ENCODE measurements at places on chromosomes 3 and 15.

GRCh38 chr3:45446706-45447105 is 58.3 kb downstream of the LARS2 start:
- DNase-seq: no peak

GRCh38 chr3:184676927-184677326 is 34.9 kb downstream of the MAGEF1 start:
- no peak for DNase-seq

DNA sequence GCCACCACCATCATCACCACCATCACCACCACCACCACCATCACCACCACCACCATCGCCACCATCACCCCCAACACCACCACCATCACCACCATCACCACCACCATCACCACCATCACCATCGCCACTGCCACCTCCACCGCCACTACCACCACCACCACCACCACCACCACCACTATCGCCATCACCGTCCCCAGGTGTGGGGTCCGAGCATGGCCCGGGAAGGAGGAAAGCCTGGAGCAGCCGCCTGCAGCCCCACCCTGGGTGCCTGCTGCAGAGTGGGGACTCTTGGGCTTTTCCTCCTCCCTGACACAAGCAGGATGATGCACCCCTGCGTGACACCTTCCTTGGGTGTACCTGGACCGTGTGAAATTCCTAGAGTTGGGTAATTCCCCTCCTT is 43.9 kb downstream of the MUC4 start:
- no peak for DNase-seq

DNA sequence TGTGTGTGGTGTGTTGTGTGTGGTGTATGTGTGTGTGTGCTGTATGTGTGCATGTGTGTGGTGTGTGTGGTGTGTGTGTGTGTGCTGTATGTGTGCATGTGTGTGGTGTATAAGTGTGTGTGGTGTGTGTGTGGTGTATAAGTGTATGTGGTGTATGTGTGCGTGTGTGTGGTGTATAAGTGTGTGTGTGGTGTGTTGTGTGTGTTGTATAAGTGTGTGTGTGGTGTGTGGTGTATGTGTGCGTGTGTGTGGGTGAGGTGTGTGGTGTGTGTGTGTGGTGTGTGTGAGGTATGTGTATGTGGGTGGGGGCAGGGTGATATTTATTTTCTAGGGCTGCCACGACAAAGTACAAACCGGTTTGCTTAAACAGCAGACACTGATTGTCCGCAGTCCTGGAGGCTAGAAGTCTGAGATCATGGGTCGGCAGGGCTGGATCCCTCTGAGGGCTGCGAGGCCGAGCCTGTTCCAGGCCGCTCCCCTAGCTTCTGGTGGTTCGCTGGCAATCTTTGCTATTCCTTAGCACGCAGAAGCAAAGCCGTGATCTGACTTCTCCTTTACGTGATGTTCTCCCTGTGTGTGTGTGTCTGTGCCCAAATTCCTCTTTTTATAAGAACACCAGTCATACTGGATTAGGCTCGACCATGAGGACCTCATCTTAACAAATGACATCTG is 160.2 kb downstream of the XXYLT1 start:
- no peak for DNase-seq

GRCh38 chr3:122533931-122534334 is 19.2 kb upstream of the KPNA1 start:
- no peak for DNase-seq

DNA sequence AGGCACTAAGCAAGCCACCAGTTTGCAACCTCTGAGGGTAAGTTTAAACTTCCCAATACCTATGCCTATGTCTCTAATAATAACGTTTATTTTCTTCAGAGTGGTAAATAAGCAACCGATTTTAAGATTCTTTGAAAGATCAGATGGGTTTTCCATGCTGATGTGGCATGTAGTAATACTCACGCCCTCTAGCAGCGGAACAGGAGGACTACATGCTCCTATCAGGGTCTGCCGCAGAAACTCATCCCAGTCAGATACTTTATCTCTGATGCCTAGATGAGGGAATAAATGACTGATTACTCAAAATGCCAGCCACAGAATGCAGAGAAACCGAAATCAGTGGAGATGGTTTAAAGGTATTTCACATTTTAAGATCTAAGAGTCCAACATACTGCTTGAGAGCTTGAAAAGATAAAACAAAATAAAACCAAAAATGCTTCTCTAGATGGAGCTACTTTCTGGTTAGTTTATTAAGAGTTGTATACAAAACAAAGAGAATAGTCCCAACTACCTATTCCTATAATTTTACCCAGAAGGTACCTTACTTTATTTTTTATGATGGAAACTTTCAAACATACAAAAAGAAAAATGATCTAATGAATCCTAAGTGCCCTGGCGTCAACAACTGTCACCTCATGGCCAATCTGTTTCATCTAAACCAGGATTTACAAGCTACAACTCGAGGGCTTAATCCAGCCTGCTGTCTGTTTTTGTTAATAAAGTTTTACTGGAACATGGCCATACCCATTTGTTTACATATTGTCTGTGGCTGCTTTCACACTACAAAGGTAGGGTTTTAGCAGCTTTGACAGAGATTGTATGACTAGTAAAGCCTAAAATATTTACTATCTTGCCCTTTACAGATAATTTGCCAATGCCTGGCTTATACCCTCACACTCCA is 37.5 kb upstream of the STIMATE start:
- DNase-seq: peak; percentile 45

DNA sequence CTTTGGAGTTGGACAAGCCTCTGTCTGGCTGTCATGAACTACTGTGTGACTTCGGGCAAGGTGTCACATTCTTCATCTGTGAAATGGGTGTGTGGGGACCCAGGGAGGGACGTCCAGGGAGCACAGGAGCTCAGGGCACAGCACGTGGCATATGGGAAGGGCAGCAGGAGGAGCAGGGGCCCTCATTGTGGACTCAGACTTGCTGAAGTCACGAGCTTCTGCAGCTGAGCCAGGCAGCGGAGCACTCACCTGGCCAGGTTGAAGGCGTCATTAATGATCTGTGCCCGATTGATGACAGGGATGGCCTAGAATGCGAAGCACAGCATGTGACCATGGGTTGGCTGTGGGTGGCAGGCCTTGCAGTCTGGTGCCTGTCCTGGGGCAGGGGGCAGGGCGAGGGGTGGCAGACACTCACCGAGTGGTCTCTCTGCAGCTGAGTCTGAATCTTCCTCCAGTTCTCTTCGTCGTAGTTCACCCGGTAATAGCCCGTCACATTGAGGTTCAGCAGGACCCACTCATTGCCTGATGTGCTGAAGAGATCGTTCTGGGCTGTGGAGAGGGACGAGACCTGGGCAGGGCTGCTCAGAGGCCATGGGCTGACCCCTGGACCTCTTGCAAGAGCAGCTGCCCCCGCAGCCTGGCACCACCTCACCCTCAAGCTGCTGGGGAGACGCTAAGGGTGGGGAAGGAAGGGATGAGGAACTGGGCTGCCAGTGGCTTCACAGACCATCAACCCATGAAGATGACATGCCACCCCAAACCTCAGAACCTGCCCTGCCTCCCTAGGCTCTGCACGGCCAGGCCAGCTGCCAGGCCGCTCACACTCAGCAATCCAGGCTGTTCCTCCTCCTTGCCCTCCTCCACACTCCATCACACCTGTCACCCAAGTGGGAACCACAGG is 15.4 kb downstream of the ANPEP start:
- no peak for DNase-seq

GRCh38 chr15:81101894-81102815 is 31.9 kb upstream of the CFAP161 start:
- no peak for DNase-seq

- DNase-seq: no peak
These were observed 82.1 kb downstream of the ATP2B2 start for GRCh38 chr3:10423171-10423882.

GRCh38 chr3:64265646-64266045 is 40.4 kb upstream of the PRICKLE2 start:
- DNase-seq: no peak
